ENCODE measurements at places on chromosomes 13 and 19.

DNA sequence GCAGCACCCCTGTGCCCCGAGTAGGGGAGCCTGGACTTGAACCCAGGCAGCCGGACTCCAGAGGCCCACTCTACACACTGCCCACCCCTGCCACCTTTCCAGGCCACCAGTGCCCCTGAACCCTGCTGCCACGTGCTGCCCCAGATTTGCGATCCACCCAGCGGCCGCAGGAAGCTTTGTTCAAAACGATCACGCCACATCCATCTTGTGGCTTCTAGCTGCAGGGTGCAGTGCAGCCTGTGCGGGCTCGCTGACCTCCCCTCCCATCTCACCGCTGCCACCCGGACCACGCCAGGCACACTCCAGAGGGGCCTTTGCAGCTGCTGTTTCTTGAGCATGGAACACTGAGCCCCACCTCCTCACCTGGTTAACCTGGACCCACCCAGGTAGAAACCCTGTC, 3.8 kb downstream of the RAVER1 start:
- DNase-seq: no peak

DNA sequence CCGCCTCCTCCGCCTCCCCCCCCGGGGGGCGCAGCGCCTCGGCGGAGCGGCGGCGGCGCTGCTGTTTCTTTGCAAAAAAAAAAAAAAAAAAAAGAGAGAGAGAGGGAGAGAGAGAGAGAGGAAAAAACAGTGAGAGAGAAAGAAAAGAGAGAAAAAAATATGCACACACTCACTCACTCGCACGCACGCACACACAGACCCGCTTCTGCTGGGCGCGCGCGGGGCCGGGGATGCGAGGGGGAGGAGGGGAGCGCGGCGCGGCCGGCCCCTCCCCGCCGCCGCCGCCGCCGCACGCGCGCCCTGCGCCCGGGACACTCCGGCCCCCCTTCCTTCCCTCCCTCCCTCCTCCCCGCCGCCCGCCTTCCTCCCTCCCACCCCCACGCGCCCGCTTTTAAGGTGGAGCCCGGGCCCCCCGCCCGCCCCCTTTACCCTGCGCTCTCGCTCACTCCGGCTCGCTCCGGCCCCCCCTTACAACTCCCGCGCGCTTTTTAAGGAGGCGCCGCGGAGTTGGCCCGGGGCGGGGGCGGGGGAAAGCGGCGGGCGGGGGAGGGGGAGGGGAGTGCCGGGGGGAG, at the start of gene SAMD1:
SAMD1 (minus strand) TSS at position 243 of the 572 bp plus-strand sequence.
- peak; percentile 86 for DNase-seq

DNA sequence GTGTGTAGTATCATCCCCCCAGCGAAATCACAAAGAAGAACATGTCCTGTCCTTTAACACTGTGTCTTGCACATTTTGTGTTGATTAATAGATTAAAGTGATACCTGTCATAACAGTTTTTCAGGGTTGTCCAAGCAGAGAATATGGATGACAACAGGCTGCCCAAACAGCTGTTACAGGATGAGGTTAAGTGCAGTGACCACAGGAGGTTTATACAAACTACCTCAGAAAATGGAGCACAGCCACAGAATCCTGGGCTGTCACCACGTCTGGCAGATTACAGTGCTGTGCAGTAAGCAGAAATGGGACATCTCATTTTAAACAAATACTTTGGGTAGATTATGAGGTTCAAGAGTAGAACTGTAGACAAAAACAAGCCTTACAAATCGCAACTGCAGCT, 575.6 kb downstream of the DCT start:
- peak; percentile 9 for DNase-seq

DNA sequence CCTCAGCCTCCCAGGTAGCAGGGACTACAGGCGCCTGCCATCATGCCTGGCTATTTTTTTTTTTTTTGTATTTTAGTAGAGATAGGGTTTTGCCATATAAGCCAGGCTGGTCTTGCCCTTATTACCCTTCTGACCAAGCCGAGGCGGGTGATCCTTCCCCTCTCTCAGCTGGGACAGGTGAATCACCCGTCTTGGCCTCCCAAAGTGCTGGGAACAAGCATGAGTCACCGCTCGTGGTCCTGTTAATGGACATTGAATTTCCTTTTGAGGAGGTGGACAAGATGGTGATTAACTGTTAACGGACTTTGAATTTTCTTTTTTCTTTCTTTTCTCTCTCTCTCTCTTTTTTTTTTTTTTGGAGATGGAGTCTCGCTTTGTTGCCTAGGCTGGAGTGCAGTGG, 10.6 kb downstream of the CD70 start:
- no peak for DNase-seq

DNA sequence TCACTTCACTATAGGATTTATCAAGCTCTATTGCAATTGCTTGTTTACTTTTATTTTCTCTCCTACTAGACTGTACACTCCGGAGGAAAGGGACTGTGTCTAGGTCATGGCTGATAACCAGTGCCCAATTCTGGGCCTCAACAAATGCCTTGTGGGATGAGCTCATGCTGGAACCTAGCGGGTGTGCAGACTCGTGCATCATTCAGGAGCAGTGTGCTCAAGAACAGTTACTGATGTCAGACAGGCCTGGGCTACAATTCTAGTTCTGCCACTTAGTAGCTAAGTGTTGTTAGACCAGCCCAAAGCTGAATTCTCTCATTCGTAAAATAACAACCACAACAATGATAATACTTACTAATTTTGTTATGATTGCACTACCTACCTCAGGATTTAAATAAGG, 95.4 kb downstream of the CYSLTR2 start:
- DNase-seq: no peak

DNA sequence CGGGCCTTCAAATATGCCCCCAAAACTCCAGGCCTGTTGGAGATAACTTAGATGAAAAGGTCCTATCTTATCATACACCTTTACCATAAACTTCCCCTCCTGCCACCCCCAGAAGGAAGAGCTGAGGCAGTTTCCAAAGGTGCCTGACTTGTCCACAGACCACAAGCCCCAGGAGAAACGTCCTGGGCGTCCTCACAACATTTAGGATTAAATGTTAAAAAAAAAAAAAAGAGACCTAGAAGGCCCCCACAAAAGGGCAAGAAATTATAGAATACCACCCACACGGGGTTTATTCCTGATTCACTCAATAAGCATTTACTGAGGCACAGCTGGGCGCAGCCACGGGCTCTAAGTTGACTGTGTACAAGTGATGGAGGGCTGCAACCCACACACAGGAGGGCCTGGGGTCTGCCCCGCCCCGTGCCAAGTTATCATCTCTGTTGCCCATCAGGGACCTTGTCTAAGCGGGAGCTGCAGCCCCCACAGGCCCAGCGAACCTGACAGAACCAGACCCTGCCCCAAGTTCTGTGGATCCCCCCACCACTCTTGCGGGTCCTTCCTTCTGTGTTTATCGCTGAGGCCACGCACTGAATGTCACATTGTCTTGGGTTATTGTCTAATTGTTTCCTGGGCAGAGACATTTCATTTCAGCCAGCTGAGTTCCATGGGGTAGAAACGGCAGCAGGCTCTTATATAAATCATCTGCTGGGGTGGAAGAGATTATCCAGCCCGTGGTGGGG, 83.0 kb upstream of the TM9SF2 start:
- DNase-seq: no peak

- no peak for DNase-seq
These were observed 42.7 kb downstream of the UTP14C start for GRCh38 chr13:52067237-52067636.

GRCh38 chr19:33902802-33903488, 106.3 kb downstream of the KCTD15 start:
- no peak for DNase-seq

Measured in NCI-H524 (cell line).